ENCODE measurements at places on chromosomes 1 and 21.

- DNase-seq: no peak
Observed at GRCh38 chr1:78658901-78659300, 9.3 kb downstream of the IFI44 start.

- DNase-seq: peak; percentile 9
Observed at GRCh38 chr1:201454608-201455007, 14.4 kb downstream of the PHLDA3 start.

- DNase-seq: no peak
Observed at GRCh38 chr1:15124362-15125100, 29.0 kb upstream of the TMEM51 start.

GRCh38 chr1:54221867-54222484, 22.0 kb downstream of the MRPL37 start:
- no peak for DNase-seq

GRCh38 chr21:46157396-46157986, 2.1 kb upstream of the FTCD start:
- no peak for DNase-seq

- DNase-seq: peak; percentile 43
Observed at GRCh38 chr1:152001631-152002584, 8.2 kb upstream of the S100A10 start.

DNA sequence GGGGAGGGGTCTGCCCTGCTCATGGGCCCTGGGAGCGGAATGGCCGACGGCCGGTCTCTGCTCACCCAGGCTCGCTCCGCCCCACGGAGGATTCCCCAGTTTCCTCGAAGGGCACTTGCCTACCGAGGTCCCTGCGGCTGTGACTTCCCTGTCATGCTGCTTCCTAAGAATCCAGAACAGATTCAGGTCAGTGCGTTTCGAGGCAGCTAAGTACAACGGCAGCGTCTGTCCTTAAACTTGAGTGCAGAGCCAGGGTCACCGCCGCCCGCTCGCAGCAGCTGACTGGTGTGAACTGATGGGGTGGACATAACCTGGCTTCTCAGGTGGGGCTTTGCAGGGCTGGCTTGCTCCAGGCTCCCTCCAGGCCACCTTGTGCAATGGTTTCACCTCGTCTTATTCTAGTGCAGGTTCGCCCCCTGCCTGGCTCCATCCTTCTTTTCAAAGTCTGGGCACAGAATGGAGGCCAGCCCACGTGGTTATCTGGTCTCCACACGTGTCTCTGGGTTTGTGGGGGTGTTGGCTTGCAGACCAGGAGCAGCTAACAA, 7.6 kb upstream of the C1orf174 start:
- DNase-seq: no peak

GRCh38 chr21:45417951-45418300, 13.0 kb downstream of the COL18A1 start:
- no peak for DNase-seq

DNA sequence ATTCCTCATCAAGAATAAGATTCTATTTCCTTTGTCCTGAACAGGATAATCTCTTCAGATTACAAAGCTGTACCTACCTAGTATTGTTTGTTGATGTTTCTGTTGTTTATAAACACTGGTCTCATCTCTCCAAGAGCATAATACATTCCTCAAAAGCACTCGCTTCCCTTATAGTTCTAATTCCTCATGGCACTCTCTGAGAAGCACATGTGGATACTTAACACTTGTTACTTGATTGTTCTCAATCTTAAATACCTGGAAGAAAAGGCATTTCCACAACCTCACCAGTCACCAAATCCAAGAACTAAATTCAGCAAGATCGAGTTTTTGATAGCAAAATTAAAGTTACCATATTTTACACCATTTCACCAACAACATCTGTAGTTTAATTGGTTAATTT, 145.9 kb upstream of the DUSP10 start:
- no peak for DNase-seq

DNA sequence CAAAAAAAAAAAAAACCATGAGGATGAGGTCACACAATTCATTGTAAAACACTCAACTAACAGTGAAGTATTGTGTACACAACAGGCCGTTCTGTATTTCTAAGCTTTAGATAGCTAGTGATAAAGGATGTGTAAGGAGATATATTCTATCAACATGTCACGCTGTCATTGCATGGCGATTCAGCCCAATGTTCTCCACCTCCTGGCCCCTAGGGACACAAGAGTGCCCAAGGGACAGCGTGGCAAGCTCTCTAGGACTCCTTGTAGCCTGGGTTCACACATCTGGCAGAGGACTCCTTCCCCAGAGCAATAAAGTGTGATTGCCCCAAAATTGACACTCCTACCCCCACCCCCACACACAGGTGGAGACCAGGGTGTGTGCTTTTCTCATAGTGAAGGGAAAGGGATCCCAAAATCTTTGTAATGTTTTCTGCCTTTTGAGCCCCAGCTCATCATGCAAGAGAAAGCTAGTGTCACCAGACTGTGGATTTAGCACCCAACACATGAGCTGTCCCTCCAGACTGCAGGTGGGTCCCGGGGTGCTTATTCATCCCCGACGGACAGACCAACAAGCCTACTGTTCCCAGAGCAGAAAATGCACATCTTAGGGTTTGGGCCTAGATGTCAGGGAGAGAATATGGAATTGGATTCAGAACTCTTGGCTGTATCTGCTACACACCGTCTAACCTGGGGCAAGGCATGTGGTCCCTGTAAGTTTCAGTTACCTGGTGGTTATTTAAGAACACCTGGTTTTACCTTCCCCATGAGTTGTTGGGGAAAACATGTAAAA, 11.5 kb downstream of the TMPRSS3 start:
- peak; percentile 31 for DNase-seq

- no peak for DNase-seq
Observed at GRCh38 chr1:243734308-243734695, 115.7 kb downstream of the AKT3 start.

GRCh38 chr1:6391951-6392808, 1.4 kb downstream of the ACOT7 start:
- peak; percentile 16 for DNase-seq

DNA sequence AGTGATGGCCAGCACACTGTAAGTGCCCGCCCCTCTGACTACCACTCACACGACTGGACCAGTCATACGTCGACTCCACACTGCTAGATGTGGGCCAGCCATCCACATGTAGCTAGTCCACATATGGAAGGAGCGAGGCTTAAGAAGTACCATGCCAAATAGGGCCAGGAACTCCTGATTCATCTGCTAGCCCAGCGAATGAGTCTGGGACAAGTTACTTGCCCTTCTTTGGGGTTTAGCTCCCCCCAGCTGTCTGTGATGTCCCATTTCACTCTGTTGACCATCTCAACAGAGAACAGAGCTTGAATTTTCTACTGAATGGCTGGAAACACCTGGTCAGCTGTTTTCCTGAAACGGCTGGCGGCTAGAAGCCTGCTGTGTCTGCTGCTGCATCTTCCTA, 5.8 kb downstream of the CSRP1 start:
- no peak for DNase-seq

DNA sequence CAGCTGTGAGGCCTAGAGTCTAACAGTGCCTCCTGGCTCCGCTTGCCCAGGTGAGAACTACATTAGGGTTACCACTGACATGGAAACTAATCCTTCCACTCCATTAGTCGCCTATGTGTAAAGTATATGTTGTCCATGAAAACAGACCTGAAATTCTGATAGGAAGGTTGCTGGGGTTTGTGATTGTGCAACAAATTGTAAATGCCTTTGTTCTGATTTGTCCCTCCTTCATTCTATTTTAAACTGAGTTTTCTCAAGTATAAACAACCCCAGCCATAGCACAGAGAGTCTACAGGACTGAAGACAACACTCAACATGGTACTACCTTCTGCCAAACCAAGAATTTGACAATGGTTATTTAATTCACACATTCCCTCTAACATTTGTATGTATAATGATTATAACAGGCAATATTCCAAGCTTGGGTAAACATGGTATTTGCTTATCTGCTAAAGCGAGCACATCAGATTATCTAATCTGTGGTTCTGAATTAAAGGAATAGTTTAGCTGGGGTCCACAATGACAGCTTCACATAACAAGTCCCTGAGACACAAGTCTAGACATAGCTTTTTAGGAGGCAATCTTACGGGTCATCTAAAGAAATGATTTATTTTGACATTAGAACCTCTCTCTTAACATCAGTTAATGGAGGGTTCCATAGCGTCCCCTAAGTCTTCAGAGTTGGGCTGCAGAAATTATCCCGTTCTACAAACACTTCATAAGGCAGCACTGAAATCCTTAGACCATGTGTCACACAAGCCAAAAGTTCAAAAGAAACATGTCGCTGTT, 633.0 kb downstream of the SMYD3 start:
- no peak for DNase-seq
